T follicular helper cell (primary cell): ENCODE measurements at places on chromosomes 11 and 22.

- no peak for DNase-seq
These were observed 72.9 kb downstream of the TMEM135 start for GRCh38 chr11:87110443-87111131.

- no peak for DNase-seq
These were observed 172.9 kb upstream of the MPPED2 start for GRCh38 chr11:30758946-30759504.

DNA sequence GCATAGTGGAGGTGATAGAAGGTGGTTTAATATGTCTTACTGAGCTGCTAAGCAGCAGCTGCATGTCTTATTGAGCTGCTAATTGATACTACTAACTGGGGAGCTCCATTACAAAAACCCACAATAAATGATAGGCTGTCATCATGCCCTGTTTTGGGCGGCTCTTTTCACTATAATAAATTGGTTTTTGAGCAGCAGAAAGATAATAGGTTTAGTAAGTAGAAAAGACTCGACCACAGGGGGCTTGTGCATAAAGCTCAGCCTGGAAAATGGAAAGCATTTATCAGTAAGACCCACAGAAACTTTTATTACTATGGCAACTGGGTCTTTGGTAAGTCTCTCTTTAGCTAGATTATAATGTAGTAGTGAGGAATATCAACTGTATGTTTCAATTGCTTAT is 117.6 kb downstream of the LDLRAD3 start:
- no peak for DNase-seq

- DNase-seq: no peak
These were observed 5.9 kb upstream of the ATF4 start for GRCh38 chr22:39514373-39514973.

- DNase-seq: no peak
These were observed 12.0 kb downstream of the OVCH2 start for GRCh38 chr11:7694235-7694634.

DNA sequence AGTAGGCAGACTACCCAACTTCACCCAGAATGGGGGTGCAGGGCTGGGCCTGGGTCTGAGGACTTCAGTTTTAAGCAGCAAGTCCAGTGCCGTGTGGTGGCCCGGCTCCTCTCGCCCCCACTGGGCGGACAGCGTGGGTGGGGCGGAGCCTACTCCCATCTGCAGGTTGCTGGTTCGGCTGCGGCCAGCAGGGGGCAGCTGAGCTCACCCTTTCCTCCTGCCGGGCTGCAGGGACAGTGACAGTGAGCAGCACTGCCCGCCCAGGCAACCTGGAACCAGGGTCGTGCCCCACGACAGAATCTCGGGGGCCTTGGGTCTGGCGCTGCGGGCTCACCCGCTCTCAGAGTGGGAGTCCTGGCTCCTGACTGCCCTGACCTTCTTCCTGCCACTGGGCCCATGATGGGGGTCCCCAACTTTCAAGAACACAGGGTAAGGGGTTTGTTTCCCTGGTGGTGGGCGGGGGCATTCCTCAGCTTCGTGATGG is 6.2 kb upstream of the NEAT1 start:
- DNase-seq: peak; percentile 87

DNA sequence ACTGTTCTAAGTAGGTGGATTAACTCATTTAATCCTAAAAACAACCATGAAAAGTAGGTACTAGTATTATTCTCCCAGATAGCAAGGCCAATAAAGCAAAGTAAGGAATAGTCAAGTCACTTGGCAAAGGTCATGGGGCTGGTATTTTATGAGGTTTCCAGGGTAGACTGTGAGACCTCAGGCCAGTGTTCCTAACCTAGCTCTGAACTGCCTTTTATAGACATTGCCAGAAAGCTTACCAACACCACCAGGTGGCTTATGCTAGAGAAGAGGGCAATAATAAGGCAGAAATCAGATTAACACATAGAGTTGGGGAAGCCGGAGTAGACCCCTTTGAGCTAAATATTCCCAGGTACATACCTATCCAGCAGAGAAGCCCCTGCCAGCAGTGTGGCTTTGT is 490.9 kb upstream of the TENM4 start:
- DNase-seq: no peak

- no peak for DNase-seq
These were observed 173.9 kb downstream of the DDX10 start for GRCh38 chr11:108838792-108839105.

GRCh38 chr22:47625531-47626427 is 863.3 kb downstream of the TBC1D22A start:
- no peak for DNase-seq

DNA sequence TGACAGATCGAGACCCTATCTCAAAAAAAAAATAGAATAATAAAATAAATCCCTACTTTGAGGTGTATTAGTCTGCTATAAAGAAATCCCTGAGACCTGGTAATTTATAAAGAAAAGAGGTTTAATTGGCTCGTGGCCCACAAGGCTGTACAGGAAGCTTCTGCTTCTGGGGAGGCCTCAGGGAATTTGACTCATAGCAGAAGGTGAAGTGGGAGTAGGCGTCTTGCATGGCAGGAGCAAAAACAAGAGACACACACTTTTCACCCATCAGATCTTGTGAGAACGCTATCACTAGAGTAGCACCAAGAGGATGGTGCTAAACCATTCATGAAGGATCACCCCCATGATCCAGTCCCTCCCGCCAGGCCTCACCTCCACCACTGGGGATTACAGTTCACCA is 29.2 kb downstream of the CDPF1 start:
- no peak for DNase-seq

GRCh38 chr11:107792049-107792443 is 66.5 kb downstream of the SLC35F2 start:
- DNase-seq: no peak

GRCh38 chr22:44424867-44425693 is 73.0 kb downstream of the RTL6 start:
- DNase-seq: no peak

GRCh38 chr11:32500001-32500400 is 64.7 kb upstream of the WT1 start:
- DNase-seq: no peak
